Inflammatory macrophage treated with lipopolysaccharide for 1 hour (primary cell): ENCODE measurements at places on chromosomes 7 and 10.

DNA sequence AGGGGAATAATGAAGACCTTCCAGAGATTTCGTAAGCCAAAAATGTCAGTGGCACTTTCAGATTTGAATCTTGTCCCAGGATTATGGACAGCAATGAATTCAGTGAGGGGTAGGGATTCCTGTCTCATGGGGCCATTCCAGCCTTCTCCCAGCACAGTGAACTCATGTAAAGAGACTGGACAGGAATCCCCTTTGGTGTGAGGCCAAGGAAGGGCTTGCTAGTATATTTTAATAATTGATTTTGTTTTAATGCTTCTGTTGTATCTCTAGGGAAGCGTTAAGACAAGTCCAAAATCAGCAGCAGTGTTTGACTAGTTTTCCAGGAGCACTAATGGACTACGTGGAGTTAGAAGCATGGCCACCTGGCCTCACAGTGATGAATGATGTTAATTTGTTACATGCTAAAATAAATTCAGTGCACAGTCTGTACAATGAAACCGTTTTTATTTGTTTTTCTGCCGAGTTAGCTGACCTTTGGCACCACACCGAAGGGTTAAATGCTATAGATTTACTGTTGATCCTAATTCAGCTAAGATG, 214.0 kb upstream of the DKK1 start:
- no peak for DNase-seq

GRCh38 chr10:76509446-76509845, 1078.0 kb downstream of the LRMDA start:
- DNase-seq: peak; percentile 79

DNA sequence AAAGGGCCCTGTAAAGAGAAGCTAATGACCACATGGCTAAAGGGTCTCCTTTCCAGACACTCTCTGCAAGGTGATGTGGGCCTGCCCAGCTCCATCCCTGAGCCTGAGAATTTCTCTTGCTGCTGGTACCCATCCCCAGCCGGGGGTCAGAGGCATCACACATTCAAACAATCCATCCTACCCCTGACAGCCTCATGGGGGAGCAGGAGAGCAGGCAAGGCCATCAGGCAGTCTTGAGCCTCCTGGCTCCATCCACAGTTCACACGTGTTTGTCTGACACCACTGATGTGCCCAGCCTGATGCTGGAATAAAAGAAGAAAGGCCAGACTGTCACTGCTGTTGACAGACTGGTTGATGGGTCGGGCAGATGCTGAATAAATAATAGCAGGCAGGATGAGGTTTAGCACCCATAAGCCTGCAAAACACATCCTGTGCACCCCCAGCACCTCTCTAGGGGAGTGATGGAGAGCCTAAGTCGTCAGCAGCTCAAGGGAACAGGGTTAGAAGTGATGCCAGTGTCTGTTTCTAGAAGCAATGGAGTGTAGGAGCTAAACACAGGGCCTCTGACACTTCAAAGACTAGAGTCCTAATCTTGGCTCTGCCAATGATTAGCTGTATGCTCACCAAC, 43.5 kb downstream of the TLL2 start:
- DNase-seq: peak; percentile 9

- peak; percentile 63 for DNase-seq
Observed at GRCh38 chr10:110207011-110207804, at the start of gene MXI1. MXI1 (plus strand) TSS chr10:110207605; CDS start chr10:110207809, 204 bp downstream.

- no peak for DNase-seq
Observed at GRCh38 chr7:93944673-93945072, 23.1 kb downstream of the GNG11 start.

GRCh38 chr7:158818325-158819213, 10.7 kb downstream of the ESYT2 start:
- DNase-seq: peak; percentile 95

DNA sequence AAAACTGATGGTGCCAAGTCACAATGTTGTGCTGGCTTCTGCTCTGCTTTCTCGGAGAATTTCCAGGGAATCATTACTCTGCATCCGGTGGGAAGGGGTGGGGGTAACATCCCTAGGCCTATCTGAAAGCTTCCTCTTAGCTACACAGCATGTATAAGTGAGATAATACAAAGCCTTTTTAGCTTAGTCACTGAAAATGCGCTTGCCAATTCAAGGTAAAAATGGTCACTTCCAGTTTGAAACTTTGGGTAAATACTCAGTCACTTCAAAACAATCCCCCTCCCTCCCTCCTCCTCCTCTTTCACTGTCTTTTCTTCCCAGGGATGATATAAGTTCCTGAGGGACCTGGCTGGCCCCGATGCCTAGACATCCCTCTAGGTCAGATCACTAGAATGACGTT, 57.3 kb upstream of the APBB1IP start:
- DNase-seq: no peak

GRCh38 chr10:5958077-5958476, 19.3 kb downstream of the IL15RA start:
- DNase-seq: no peak

DNA sequence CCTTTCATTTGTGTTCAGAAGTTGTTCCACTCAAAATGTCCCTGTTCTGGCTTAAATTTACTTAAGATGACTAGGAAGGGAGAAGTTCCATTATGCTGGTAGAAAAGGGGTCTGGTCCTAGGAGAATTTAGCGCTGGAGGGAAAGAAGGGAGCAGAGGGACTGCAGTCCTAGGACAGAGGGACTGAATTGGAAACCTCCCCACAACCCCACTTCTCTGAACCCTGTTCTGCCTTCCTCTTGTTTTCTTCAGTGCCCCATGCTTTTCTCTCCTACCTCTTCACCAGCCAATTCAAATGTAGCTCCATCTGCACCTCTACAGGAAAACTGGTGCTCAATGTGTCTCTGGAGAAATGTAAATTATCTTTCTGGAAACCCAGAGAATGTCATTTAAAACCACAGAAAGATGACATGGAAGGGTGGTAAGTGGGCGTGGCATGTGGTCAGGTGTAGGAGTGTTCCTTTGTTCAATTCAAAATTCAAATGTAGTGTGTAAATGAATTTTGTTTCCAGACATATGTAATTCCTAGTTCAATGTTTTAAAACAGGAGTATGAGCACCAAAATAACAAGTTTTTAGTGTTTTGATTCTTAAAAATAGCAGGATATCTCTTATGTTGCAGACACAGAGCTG, 24.0 kb upstream of the RHOBTB1 start:
- no peak for DNase-seq

DNA sequence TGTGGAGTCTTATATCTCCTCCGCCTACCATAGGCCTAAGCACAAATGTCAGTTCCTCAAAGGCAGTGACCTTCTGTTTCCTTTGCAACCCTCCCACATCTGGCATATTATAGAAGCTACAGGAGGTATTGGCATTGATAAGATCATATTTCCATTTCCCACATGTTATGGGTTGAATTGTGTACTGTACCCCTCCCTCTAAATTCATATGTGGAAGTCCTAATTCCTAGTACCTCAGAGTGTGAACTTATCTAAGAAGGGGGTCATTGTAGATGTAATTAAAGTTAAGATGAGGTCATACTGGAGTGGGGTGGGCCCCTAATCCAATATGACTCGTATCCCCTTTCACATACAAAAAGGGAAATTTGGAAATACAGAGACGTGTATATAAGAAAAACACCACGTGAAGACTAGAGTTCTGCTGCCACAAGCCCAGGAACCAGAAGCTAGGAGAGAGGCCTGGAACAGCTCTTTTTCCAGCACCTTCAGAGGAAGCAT, 6.1 kb upstream of the LAMB4 start:
- DNase-seq: peak; percentile 51

- no peak for DNase-seq
Observed at GRCh38 chr10:57921140-57921539, 346.6 kb downstream of the IPMK start.

DNA sequence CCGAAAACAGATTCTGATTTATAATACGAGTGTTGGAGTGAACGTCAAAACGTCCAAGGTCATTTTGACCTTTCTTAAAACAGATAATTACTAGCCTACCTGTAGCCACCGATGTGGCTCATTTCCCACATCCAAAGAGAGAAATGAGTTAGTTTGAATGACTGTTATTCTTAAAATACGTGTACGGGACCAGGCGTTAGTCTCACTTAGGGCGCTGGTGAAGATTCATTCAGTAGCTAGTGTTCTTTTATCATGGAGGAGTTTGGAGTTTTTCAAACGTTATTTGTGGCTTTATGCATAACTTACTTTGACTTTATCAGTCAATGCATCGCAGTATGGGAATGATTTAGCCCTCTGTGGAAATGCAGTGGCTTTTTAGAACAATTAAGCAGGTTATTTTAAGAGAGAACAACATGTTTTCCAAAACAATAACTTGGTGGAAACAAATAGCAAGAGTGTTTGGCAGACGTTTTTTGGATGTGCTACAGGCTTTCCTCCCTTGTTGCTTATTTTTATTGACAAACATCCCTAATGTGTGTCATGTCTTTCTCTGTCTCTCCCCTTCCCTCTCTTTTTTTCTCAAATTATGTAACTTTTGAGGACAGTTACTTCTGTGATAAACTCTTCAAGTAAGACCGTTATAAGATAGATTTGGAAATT, 1.6 kb downstream of the BICC1 start:
- no peak for DNase-seq

- peak; percentile 7 for DNase-seq
Observed at GRCh38 chr10:26090026-26090425, 126.5 kb upstream of the GAD2 start.

GRCh38 chr7:472640-472957, 47.0 kb downstream of the PDGFA start:
- DNase-seq: no peak
